NCI-H1092 treated with DMSO at 0.1 percent for 48 hours (cell line): ENCODE measurements at places on chromosomes 1 and 21.

DNA sequence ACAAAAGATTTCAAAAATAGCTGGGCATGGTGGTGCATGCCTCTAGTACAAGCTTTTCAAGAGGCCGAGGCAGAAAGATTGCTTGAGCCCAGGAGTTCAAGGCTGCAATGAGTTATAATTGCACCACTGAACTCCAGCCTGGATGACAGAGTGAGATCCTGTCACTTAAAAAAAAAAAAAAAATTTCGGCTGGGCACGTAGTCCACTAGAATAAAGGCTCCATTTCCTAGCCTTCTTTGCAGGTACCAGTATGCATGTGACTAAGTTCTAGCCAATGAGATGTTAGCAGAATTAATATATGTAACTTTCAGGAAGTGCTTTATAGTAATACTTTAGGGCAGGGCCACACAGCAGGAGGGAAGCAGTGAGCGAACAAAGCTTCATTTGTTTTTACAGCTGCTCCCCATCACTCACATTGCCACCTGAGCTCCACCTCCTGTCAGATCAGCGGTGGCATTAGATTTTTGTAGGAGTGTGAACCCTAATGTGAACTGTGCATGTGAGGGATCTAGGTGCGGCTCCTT, 28.8 kb upstream of the SYDE2 start:
- DNase-seq = peak; percentile 0

DNA sequence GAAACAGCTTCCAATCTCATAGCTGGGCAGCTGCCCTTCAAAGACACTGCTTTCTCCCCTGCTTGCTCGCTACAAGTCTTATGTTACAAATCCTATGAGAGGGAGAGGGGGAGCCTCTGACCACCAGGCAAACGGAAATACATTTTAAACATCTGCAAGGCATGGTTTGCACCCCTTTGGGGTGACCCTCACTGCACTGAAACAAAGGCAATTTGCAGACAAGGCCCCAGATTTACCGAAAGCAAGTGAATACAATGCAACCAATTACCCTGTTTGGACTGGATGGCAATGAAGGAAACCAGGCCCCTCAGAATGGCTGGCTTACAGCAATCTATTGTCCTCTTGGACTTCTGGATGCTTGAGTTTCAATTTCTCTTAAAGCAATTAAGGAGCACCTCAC, 11.8 kb upstream of the ATP13A2 start:
- DNase-seq = no peak

- DNase-seq = no peak
Measured at GRCh38 chr1:245898581-245898980, 608.5 kb downstream of the SMYD3 start.

GRCh38 chr1:57761628-57762027, 337.8 kb upstream of the DAB1 start:
- DNase-seq = no peak
